Stimulated activated CD4-positive, alpha-beta T cell treated with anti-CD3 and anti-CD28 coated beads, TNF-alpha, amount 100 ng/mL, for 48 hours (primary cell): ENCODE measurements at places on chromosomes 11 and 22.

- no peak for DNase-seq
Observed at GRCh38 chr11:31819621-31820437, 8.7 kb upstream of the PAX6 start.

DNA sequence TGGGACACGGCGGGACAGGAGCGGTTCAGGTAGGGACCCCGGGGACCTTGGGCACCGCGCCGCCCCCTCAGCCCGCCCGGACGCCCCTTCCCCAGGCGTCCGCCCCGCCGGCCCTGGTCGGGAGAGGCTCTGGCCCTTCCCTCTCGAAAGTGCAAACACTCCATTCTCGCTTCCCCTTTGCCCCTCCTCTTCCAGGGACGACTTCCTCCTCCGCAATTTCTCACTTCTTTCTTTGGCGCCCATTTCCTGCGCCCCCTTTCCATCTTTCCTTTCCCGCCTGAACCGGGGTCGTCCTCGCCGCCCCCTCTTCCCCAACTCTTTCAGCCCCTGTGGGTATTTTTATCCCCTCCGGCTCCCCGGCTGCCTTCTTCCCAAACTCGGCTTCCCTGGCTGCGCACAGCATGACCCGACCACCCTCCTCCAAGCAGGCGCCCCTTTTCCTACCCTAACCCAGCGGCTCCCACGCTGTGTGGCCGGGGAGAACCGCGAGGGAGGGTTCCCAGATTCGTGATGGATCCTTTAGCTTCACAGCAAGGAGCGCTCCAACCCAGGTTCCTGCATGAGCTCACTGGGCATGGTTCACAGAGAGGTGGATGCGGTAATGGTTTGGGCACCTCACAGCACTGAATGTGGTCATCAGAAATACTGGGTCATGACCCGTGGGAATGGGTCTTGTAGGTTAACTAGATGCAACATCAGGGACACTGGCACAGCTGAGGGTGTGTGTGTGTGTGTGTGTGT is 689 bp downstream of the RAB39A start:
- no peak for DNase-seq

- no peak for DNase-seq
Observed at GRCh38 chr22:45869340-45869847, 107.6 kb downstream of the WNT7B start.

- peak; percentile 65 for DNase-seq
Observed at GRCh38 chr11:16820324-16821092, 82.1 kb downstream of the C11orf58 start.

DNA sequence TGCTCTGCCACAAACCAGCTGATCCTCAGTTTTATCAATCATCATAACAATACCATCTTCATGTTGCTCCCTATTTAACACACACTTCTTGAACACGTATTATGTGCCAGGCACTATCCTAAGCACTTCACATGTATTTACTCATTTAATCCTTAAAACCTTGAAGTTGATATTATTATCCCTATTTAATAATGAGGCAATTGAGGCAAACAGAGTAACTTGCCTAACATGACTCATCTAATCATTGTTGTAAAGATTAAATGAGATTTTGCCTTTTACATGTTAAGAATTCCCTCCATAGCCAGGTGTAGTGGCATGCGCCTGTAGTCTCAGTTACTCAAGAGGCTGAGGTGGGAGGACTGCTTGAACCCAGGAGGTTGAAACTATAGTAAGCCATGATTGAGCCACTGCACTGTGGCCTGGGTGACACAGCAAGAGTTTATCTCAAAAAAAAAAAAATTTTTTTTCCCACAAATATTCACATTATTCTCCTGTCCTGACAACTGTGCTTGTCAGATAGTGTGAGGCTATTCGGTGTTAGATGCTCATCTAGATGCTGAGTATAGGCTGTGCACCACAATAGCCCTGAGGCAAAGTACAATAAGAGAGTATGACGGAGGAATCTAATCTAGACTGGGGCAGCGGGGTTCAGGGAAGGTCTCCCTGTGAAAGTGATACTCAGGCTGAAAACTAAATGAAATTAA is 13.4 kb downstream of the CKAP5 start:
- no peak for DNase-seq

GRCh38 chr22:47533961-47534803 is 771.7 kb downstream of the TBC1D22A start:
- no peak for DNase-seq

GRCh38 chr11:21567645-21568290 is 625.1 kb upstream of the ANO5 start:
- no peak for DNase-seq

DNA sequence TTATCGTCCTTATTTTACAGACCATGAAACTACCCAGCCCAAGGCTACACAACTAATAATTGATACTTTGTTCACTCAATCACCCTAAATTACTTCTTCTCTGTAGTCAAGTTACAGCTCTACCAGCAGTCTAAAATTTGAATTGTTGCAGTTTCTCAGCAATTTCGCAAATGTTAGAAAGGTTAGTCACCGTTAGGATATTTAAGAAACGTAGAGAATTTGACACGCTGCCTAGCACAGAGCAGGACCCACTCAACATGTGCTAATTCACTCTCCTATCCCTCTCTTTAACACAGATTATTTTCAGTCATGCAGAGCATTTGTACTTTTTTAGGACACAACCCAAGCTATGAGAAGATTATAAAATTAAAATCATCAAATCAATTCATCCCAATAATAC is 771.1 kb upstream of the LUZP2 start:
- DNase-seq: no peak

- no peak for DNase-seq
Observed at GRCh38 chr11:68146704-68147474, 25.7 kb upstream of the CHKA start.

DNA sequence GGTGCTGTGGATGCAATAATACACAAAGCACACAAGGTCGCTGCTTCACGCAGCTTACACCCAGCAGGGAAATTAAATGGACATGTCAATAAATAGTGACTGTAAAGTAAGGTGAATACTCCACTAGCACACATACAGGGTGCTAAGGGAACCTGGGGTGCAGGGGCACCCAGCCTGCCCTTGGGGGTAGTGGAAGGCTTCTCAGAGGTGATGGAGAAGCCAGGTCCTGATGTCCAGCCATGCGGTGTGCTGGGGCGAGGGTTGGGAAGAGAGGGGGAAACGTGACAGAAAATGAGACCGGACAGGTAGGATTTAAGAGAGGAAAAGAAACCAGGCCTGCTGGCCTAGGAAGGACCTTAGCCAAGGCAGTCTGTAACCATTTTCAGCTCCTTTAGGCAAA is 200.5 kb downstream of the GRIK4 start:
- DNase-seq: no peak

DNA sequence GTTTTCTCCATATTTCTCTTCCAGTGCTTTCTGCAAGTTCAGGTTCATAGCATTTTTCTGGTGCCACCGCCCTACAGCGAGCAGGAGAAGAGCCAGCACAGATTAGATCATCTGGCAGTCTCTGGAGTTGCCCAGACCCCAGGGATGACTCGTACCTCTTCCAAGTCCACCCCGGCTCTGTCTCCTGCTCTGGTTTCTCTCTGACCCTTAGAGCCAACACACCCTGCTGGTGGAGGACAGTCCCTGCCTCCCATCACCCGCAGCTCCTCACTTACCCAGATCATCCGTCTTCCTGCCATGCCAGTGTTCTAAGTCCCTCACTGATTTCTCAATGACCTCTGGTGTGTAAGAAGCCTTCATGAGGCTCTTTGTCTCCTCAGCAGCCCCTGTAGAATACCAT is 28.0 kb downstream of the TST start:
- DNase-seq: no peak

- DNase-seq: peak; percentile 52
Observed at GRCh38 chr22:30266445-30267381, at the start of gene OSM. OSM (minus strand) TSS chr22:30266851; CDS start chr22:30266799, 52 bp downstream.

DNA sequence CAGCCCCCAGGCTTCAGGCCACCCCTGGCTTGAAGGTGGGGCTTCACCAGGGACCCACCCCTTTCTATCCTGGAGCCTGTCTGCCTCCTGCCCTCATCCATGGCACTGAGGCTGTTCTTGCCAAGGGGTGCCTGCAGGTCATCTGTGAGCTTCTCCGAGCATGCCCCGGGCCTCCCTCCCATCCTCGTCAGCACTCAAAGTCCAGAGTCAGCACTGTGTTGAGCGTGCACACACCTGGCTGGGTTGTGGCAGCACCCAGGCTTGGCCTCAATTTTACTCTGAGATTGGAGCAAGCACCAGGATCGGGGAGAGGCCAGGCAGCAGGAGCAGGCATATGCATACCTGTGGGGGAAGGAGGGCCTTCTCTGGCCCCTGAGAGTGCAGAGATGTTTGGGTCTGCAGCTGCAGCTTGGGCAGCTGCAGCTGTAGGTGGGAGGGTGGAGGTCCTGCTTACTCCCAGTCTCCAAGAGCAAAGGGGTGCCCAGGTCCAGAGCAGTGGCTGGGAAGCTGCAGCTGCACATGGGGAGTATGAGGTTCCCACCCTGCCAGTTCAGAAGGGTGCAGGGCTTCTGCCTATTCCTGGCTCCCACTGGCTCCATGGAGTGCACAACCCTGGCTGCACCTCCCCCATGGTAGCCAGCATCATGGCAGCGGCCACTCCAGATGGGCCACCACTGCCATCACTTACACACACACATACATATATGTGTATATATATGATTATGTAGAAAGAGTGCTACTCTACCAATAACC is 488.7 kb downstream of the JRKL start:
- DNase-seq: no peak

GRCh38 chr11:120126620-120127019 is 11.3 kb downstream of the TRIM29 start:
- DNase-seq: no peak

DNA sequence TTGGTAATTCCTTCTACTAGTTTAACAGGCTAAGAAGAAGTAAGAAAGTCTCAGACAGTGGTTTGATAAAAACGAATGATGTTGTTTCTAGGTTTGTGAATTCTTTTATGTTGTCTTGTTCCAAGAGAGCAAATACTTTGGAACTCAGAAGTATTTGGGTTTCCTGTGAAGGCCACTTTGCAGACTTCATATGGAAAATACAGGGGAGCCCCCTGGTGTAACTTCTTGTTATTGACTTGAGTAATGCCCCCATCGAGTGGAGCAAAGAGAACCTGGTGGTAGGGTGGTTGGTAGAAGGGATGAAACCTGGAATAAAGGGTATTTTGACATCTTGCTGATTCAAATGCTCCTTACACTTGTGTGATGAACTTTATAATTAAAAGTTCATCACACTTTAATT is 40.0 kb upstream of the PTH start:
- no peak for DNase-seq

DNA sequence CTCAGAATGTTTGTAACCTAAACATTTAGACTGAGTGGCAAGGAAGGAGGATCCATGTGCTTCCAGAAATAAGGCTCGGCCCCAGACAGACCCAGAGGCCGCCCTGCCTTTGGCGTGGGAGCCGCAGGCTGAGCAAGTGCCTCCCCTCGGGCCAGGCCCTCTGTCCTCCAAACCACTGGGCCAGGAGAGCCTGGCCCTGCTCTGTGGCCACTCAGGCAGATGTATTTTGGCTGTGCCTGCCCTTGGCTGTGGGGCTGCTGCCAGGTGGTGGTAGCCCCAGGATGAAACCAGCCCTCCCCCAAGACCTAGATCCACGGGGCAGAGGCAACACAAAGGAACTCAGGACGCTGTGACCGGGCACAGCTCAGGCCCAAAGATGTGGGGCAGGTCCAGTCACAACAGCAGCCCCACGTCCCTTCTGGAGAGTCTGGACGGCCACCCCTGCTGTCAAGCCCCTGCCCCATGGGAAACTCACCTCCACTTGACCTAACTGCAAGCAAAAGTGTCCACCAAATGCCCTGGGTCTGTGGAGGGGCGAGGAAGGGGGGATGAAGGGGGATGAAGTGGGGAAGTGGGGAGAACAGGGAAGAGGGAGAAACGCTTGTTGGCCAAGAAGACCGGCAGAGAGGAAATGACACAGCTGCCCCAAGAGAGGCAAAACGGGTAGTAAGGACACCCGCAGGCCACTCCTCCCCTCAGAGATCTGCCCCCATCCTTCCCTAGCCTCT is 24.0 kb downstream of the PISD start:
- DNase-seq: no peak

- no peak for DNase-seq
Observed at GRCh38 chr11:116826751-116827431, 2.8 kb upstream of the APOC3 start.

GRCh38 chr11:134845474-134846327 is 433.7 kb upstream of the B3GAT1 start:
- DNase-seq: no peak

GRCh38 chr22:21688706-21689381 is 23.0 kb downstream of the PPIL2 start:
- DNase-seq: no peak

DNA sequence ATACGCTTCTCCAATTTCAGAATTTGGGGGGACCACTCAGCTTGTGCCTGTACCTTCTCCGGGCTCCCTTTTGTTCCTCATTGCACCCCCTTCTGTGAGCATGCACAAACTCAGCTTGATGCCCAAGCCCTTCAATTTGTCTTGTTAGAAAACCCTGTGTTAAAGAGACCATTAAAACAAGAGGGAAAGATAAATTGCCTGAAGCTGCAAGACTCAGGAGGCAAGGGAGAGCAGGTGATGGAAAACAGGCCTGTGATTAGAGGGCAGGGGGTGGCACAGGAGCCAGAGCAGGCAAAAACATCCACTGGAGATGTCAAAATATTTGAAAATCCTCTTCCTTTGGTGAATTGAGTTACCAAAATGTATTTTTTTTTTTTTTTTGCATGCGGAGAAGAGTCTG is 121.7 kb downstream of the MIAT start:
- DNase-seq: no peak

DNA sequence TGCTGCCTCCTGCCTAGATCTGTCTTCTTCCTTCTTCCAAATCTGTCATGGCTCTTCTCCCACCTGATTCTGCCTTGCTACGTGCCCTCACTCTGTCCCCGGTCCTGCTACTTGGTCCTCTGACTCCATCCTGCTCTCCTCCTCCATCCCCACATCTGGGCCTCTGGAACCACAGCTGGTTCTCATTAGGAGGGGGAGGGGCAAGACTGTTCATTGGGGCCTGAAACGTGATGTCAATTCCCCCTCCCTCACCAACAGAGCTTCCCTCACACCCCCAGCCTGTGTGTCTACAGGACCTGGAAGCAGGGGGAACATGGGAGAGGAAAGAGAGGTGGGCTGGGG is 9.1 kb downstream of the DCHS1 start:
- no peak for DNase-seq

GRCh38 chr22:42273855-42274451 is 3.5 kb upstream of the TCF20 start:
- DNase-seq: no peak

- DNase-seq: no peak
Observed at GRCh38 chr11:12200991-12201985, 90.9 kb downstream of the MICAL2 start.

- DNase-seq: no peak
Observed at GRCh38 chr11:46669711-46670139, 30.7 kb downstream of the ARHGAP1 start.

- DNase-seq: no peak
Observed at GRCh38 chr11:86108191-86108590, 39.3 kb upstream of the PICALM start.

GRCh38 chr11:43418197-43418596 is 59.5 kb downstream of the TTC17 start:
- DNase-seq: no peak
